ENCODE measurements at places on chromosomes 6 and 20.

DNA sequence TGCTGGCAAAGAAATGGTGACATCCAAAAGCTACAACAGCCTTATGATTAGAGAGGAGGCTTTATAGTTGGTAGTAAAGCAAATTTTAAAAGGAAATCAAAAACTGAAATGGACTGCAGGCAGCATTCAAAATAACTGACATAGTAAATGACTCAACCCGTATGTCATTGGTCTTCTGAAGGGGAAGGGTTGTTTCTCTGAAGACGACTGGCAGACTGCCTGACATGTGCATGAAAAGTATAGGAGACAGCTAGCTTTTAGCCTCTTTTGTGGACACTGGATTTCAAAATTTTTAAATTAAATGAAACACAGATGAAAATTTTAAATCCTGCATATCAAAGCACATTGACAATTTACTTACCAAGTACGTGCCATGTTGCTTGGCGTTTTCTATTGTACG is 90.7 kb downstream of the TRMT6 start:
- DNase-seq: no peak

DNA sequence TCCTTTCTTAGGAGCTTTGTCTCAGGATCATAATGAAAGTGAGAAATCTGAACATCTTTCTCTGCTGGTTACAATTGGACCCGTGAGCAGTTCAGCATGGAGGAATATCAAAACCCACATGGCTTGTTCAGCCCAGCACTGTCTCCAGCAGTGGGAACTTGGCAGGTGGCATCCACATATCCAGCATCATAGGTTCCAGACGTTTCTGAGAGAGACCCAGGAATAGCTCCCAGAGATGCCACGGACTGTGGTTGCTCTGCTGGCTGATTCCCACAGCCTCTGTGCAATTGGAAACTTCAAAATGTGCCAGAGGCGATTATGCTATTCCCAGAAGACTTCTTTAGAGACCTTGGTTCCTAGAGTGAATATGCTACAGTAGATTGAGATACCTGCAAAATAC is 76.4 kb downstream of the PHACTR2 start:
- DNase-seq: no peak

DNA sequence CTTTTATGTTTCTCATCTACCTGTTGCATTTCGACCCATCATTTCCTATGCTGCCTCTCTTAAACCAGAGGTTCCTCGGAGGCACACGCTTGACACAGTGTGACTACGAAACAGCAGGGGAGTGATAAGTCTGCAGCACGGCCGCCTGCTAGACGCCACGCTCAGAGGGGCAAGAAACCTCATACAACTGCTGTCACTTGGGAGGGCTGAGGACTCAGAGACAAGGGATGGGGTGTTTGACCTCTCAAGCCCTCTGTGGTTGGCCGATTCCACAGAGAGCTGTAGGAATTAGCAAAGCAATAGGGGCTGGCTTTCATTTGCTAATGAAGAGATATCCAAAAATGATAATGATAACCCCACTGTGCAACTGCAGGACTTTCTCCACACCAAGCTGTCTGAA is 372.5 kb downstream of the ZFAND3 start:
- no peak for DNase-seq

DNA sequence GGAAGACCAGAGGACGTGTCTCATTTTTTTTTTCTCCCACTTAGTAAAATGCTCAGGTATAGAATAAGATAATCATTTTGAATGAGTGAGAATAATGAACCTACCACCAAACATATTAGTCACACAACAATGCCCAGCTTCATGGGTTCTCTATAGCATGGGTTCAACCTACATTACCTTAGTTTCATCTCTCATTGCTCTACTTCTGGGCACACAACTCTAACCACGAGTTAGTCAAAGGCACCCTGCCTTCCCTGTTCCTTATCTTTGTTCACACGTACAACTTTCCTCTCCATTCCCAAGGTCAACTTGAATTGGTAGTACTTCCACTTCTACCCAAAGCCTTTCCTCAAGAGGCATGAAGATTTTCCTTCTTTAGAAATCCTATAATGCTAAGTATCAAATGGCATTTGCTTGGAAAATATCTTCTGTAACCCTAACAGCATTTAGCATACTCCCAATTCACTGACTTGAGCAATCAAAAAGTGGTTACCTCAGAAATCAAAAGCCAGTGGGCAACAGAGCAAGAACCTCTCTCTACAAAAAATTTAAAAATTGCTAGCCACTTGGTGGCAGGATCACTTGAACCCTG is 20.9 kb downstream of the DEK start:
- no peak for DNase-seq

DNA sequence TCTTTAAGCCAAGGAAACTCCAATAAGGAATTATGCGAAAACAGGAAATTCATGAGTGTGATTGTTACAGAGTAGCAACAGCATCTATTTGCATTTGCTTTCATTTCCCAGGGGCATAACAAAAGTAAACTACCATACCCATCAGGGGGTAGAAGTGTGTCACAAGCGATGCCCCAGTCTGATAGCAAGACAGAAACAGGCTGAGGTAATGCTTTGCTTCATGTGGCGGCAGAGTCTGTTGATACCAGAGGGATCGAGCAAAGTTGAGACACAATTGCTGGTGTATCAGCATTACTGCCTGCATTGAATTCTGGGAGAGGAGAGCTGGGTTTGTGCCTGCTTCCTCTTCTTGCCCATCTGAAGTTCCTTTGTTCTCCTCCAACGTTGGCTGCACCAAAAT is 51.2 kb upstream of the LYRM2 start:
- DNase-seq: no peak

DNA sequence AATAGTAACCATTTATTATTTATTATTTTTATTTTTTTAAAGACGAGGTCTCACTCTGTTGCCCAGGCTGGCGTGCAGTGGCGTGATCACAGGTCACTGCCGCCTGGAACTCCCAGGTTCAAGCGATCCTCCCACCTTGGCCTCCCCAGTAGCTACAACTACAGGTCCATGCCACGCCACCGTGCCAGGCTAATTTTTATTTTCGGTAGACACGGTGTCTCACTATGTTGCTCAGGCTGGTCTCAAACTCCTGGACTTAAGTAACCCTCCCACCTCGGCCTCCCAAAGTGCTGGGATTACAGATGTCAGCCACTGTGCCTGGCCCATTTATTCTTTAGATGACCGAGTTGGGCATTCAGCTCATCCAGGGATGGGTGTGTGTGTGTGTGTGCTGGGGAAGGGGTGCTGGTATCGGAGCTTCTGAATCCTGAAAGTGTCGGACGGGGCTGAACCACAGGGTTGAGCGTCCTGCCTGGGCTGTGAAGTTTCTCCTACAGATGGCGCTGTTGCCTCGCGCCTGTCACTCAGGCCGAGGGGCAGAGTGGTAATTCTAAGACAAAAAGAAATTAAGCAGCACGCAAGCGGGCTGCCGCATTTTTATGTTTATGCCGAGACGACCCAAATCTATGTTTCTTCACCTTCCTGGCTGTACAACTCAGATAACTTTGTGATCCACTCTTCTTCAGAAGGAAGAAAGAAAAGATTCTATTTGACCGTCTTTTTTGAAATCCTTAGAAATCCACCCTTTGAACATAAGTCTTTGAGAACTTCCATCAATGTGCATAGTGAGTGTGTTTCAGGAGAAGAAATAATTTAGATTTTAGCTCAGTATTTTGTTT is 252.8 kb downstream of the CDH26 start:
- DNase-seq: peak; percentile 52
